Activated T-helper 1 cell treated with anti-CD3 and anti-CD28 coated beads, Interleukin-2, amount 50 U/mL, for 16 hours (primary cell): ENCODE measurements at places on chromosomes 12 and 14.

DNA sequence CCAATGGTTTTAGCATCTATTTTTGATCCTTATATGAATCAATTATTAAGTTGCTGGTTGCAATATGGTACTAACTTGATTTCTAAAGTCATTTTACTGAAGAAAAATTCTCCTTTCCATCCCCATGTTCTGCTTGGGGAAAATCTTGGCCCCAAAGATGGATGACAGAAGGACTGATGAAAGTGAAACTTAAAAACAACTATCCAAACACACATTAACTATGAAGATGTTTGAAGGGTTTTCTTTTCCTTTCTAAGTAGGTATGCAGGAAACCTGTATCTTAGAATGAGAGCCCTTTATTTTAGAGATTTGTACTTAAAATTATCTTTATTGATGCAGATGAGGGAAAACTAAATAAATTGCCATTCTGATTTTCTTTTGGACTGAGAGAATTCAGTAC lies 5.9 kb downstream of the C12orf71 start:
- no peak for DNase-seq

DNA sequence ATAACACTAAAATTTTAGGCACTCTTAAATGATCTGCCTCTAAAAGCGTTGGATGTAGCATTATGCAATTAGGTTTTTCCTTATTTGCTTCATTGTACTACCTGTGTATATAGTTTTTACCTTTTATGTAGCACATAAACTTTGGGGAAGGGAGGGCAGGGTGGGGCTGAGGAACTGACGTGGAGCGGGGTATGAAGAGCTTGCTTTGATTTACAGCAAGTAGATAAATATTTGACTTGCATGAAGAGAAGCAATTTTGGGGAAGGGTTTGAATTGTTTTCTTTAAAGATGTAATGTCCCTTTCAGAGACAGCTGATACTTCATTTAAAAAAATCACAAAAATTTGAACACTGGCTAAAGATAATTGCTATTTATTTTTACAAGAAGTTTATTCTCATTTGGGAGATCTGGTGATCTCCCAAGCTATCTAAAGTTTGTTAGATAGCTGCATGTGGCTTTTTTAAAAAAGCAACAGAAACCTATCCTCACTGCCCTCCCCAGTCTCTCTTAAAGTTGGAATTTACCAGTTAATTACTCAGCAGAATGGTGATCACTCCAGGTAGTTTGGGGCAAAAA lies 4.1 kb downstream of the CDKN1B start:
- no peak for DNase-seq

GRCh38 chr12:15982071-15982470 lies 70.9 kb downstream of the DERA start:
- no peak for DNase-seq

- DNase-seq, result no peak
These were observed 44.0 kb upstream of the OAS1 start for GRCh38 chr12:112862636-112863290.

- no peak for DNase-seq
These were observed 38.5 kb downstream of the SPTB start for GRCh38 chr14:64841121-64841651.

DNA sequence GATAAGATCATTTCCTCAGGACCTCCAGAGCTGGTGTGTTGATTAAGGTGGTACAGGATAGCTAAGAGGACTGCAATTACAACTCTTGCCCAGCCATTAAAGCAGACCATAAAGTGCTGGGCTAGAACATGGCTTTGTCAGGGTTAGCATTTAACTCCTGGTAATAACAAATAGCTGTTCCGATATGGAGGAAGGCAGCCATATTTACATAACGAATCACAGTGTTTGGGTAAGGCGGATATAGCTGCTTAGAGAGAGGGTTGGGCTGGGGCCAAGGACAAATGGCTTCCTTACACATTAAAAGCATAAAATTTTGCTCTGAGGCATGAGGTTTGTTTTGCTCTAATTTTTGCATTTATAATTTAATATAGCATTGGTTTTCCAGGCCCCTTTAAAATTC lies 297.7 kb upstream of the DDHD1 start:
- no peak for DNase-seq

- DNase-seq, result no peak
These were observed 35.1 kb upstream of the LTBP2 start for GRCh38 chr14:74647061-74647677.

- DNase-seq, result no peak
These were observed 187.4 kb downstream of the KLHL28 start for GRCh38 chr14:44774396-44774795.

GRCh38 chr14:25848601-25849000 lies 749.2 kb downstream of the NOVA1 start:
- DNase-seq, result no peak

- DNase-seq, result no peak
These were observed 38.8 kb upstream of the TDRD9 start for GRCh38 chr14:103889313-103890051.

GRCh38 chr12:63849106-63849620 lies 4.7 kb downstream of the SRGAP1 start:
- no peak for DNase-seq

DNA sequence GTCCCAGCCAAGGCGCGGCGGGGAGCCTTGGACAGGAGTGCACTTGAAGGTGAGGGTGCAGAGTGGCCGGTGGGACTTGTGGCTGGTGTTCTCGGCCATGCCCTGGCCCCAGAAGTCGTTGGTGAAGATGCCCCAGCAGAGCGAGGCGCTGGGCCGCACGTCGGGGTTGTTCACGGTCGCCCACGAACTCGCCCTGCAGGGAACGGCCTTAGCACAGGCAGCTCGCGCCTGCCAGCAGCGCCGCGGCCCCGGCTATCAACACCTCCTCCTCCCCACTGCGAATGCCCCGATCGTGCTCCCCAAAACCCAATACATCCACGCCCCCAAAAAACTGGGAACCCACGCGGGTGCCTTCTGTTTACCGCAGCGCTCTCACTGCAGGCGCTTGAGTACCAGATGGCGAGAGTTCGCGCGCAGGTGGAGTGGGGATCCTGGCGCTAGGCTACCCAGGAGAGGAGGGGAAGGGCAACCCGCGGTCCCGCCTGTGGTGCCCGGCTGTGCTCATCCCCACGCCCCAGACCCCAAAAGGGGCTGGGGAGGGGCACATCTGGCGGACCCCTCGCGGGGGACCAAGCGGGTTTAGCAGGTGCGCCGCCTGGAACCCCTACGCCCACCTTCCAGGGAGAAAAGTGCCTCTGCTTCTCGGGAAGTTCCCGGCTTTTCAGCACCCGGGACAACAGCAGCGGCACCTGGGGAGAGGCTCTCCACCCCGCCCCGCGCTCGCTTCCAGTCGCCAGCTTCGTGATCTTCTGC lies 386.3 kb upstream of the TMTC1 start:
- DNase-seq, result no peak

- no peak for DNase-seq
These were observed 187.2 kb upstream of the NEDD1 start for GRCh38 chr12:96719660-96720362.

DNA sequence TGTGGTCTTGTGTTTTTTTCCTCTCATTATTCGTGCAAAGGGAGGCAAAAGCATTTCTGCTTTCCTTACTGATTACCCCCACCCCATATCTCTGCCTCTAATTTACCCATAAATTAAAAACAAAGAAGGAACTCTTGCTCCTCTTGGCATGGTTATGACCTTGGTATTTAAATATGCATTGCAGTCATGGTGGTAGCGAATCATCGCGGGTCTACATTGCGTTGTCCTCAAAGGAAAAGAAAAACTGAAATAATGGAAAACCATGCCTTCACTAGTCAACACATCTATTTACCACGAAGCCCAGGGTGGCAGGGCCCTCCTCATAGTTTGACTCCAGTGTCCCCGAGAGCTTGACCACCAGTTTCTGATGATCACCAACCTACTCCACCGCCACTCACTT lies 126.7 kb upstream of the PARP11 start:
- DNase-seq, result no peak

GRCh38 chr14:70665448-70666360 lies 24.0 kb downstream of the TTC9 start:
- no peak for DNase-seq

GRCh38 chr12:31518680-31519227 lies 72.2 kb downstream of the DENND5B start:
- DNase-seq, result no peak

DNA sequence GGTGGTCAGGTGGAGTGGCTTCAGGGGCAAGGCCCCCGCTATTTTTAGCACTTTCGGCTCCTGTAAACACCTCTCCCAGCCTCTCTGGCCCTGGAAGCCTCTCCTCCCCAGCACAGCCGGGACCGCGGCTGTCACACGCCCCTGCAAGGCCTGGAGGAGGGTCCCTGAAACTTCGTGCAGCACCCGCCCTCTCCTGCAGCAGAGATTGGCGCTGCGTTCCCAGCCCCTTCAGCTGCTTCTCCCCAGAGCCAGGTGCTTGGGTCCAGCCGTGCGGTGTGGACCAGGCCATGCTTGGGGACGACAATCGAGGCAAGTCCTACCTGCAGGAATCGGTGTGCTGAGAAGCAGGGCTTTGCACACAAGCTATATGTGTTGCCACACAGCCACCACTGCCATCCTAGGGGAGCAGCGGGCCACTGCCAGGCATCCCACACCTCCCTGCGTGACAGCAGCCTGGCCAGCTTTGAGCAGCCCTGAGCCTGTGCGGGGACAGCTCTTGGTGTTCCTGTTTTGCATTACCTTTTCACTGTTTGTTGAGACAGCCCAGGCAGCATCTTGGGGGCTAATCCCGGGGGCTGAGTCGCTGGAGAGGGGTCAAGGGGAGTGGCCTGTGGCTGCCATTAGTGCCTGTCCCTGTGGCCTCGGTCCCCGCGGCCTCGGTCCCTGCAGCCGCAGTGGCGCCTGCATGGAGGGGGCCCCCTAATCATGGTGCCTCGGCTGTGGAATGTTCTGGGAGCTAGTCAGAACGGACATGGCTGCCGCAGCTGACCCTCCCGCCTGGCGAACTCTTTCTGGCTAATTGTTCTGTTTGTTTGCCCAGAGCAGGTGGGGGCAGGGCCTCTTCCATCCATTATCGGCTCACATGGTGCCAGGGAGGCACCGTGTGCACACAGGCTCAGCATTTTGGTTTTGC lies 27.6 kb upstream of the TRAF3 start:
- no peak for DNase-seq

DNA sequence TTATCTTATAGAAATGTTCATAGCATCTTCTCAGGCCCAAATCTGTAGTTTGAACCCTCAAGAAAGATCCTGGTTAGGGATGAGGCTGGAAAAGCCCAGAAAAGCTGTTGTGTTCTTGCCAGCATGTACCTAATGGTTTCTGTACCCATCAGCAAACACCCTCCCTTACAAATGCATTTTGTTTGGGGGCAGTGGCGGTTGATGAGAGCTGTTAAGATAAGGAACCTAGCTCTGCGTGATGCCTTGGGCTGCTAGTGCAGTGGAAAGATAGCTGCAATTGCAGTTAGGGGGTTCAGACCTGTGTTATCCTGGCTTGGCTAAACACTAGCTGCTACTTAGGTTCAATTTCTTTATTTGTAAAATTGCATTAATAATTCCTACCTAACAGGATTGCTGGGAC lies 3.6 kb downstream of the TPH2 start:
- DNase-seq, result no peak

GRCh38 chr12:118361092-118361404 lies 11.7 kb downstream of the TAOK3 start:
- DNase-seq, result no peak

GRCh38 chr12:6230321-6231110 lies 30.3 kb downstream of the CD9 start:
- DNase-seq, result peak; percentile 32

DNA sequence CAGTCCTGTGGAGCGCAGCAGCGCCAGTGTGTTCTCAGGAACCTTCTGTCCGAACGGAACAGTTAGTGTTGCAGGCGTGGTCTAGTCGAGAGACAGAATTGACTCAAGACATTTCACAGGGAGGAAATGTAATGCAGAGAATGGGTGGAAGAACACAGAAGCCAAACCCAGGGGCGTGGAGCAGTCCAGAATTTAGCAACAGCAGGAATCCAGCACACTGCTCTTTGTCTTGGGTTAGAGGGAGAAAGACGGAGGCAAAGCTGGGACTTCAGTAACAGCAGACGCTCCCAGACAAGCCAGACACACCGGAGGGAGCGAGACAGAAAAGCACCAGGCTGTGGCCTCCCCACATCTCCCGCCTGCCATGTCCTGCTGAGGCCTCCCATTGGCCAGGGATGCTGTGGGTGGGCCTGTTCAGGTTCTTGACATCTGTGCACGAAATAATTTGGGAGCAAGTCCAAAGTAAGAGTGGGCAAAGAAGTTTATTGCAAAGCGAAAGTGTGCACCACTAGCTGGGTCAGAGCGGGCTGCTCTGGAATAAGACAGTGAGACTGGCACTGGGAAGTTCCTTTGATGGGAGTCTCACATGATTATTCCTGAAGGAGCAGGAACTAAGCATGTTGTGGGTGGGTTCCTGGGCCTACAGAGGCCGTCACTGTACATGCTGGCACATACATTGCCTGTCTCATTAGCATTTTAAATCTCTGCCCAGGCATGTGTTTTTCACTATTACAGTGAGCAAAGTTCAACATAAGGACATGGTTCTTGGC lies 339.3 kb upstream of the SFSWAP start:
- no peak for DNase-seq

DNA sequence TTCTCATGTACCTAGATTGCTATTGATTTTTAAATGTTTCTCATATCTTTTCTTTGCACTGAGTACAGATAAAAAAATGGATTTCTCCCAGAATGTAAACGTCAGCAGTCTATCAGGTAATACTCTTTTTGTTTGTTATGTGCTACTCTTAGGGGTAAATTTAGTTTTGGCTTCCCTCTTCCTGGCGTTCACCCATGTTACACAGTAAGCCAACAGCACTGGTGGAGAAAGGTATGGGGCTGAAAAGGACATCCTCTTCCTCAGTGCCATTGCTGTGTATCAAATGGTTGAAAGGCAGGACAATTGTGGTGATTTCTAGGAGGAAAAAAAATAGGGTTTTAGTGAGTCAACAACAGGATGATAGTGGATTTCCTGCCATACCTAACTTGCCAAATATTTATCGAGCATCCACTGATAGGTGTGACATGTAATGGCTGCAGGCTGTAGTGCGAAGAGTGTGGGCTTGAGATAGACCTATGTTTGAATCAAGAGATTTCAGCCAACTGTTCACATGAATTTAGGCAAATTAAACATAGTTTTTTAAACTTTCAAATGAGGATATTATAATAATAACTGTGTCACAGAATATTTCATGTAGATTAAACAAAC lies 7.5 kb downstream of the KLRF2 start:
- DNase-seq, result no peak

DNA sequence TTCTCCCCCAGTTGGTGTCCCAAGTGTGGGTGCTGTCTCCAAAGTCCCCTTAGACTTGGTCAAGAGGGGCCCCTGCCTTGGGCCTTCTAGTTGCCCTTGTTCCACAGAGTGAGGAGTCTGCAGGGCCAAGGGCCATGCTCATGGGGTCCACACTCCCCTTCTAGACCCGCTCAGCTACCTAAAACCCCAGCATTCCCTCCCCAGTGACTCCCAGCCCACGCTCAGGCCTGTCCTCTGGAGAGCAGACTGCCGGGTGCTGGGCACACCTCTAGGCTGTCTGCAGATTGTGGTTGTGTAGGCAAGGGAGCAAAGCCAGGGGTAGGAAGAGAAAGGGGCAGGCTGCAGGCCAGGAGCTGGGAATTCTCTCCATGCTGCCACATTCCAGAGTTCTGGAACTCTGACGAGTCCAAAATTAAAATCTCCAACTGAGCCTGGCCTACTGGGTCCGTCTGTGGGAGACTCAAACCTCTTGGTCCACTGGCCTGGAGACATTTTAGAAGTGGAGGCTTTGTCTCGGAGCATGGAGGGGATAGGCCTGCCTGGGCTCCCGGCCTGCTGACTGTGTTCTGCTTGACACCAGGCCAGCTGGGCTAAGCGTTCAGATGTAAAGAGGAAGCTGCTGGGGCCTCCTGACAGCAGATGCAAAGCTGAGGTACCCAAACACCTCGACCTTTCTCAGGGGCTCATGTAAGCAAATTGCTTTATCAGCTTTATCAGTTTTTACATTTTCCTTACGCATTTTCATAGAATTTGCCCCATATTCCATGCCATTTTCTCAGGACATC lies 13.7 kb upstream of the KRT5 start:
- no peak for DNase-seq
